Vagina (tissue), 2 donors: ENCODE measurements at places on chromosomes 11 and 22. TPM values are rescaled to one million over a fixed set of nuclear protein-coding genes. Genes with fewer than 3 reads are reported as not detected.

The CRYBB3 gene
- total RNA-seq: not detected

The FXYD2 gene
- total RNA-seq: 2.7 TPM

The C11orf86 gene
- not detected for total RNA-seq

The TTC36 gene
- total RNA-seq: not detected

The EIF3F gene
- 336 TPM for total RNA-seq

The SAA1 gene
- 60.4 TPM for total RNA-seq

The IL18 gene
- 48.6 TPM for total RNA-seq

The HORMAD2 gene
- total RNA-seq: not detected

The KCNQ1 gene
- 2.7 TPM for total RNA-seq

The PHOX2A gene
- total RNA-seq: 3.4 TPM

The CARD18 gene
- total RNA-seq: not detected

The C2CD3 gene
- total RNA-seq: 23.8 TPM
